NCI-H460 (cell line): ENCODE measurements at places on chromosomes 6 and 20.

- no peak for DNase-seq
Measured at GRCh38 chr6:4066029-4066755, 12.7 kb downstream of the FAM217A start.

- no peak for DNase-seq
Measured at GRCh38 chr6:87705070-87705691, 3.1 kb upstream of the AKIRIN2 start.

- no peak for DNase-seq
Measured at GRCh38 chr6:100856146-100856545, 25.0 kb downstream of the ASCC3 start.

GRCh38 chr6:52116605-52116948 lies 29.2 kb upstream of the PKHD1 start:
- no peak for DNase-seq

DNA sequence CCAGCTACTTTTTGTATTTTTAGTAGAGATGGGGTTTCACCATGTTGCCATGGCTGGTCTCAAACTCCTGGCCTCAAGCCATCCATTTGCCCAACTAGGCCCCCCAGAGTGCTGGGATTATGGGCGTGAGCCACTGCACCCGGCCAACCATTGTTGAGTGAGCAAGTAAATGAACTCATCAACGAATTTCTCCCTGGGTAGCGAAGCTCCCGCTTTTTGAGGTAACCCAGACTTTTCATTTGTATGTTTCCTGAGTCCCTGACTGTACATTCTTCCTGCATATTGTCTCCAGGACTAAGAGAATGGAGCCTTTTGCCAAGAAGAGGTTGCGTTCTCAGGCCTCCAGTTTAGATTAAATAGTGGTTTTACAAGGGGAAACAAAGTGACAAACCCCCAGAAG lies 36.4 kb downstream of the RIPOR3 start:
- DNase-seq = no peak

- DNase-seq = peak; percentile 75
Measured at GRCh38 chr6:37011656-37012378, 6.4 kb downstream of the FGD2 start.

DNA sequence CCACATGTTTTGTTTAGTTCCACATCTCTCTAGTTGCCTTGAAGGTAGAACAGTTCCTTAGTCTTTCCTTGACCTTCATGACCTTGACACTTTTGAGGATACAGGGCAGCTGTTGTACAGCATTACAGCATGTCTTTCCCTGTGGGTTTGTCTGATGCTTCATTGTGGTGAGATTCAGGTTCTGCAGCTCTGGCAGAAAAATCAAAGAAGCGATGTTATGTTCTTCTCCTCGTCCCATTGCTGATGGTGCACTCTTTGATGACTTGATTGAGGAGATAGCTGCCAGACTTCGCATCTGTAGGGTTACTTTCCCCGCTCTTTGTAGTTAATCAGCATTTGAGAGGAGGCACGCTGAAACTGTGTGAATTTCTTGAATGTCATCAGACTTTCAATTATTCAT lies 12.0 kb downstream of the CEBPB start:
- DNase-seq = no peak

GRCh38 chr20:16423311-16424212 lies 149.7 kb downstream of the KIF16B start:
- no peak for DNase-seq

DNA sequence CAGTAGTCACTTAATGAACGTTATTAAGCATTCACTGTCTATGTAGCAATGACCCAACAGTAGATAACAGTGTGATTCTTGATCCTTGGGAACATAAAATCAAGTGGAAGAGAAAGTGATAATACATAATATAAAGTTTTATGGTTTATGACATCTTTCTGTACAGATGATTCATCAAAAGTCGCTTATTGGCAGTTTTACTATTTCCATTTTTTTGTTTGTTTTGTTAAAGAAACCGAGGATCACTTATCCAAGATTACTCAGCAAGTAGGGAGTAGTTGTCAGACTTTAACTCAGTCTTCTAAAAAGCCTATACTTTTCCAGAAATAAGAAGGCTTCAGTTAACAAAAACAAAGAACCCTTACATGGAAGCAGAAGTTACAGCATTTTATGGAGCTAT lies 260.8 kb downstream of the ZFAND3 start:
- DNase-seq = no peak

- no peak for DNase-seq
Measured at GRCh38 chr20:61399433-61399832, 147.4 kb downstream of the CDH4 start.

DNA sequence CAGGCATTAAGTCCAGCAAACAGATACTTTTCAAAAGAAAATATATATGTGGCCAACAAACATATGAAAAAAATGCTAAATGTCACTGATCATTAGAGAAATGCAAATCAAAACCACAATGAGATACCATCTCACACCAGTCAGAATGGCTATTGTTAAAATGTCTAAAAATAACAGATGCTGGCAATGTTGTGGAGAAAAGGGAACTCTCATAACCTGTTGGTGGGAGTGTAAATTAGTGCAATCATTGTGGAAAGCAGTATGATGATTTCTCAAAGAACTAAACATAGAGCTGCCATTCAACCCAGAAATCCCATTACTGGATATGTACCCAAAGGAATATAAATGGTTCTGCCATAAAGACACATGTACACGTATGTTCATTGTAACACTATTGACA lies 20.6 kb downstream of the KCNQ5 start:
- DNase-seq = no peak

- no peak for DNase-seq
Measured at GRCh38 chr20:34045930-34046725, 52.4 kb downstream of the RALY start.

- no peak for DNase-seq
Measured at GRCh38 chr6:2794171-2794730, 29.1 kb downstream of the WRNIP1 start.

DNA sequence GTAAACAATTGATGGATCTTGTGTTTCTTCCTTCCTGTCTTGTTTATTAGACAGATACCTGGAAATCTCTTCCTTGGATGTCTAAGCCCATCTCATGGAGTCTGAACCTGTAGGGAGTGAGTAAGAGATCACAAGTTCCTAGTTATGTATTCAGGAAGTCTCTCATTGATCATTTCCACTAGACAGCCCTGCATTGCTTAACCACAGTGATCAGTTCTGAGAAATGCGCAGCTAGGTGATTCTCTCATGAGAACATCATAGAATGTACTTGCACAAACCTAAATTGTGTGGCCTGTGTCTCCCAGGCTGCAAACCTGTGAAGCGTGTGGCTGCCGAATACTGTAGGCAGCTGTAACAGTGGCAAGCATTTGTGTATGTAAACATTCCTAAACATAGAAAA lies 39.1 kb downstream of the FAM120B start:
- DNase-seq = no peak
